ENCODE measurements at places on chromosomes 2 and 18.
A peak's percentile ranks its signal among the peaks of the same experiment; 100 is the strongest.

DNA sequence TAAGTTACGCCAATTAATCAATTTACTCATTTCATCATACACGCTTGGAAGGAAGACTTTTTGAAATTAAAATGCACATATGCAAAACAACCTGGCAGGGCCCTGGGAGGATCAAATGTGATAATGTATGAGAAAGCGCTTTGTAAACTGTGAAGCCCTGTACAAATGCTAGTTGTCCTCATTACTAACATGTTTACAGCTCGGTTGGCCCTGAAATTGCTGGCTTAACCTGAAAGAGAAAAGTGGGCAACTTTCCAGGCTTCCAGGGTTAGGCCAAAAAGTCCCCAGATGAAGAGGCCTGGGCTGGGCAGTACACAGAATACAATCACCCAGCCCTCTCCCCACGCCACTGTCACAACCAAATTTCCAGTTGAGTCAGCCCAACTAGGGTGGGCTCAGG, 60.2 kb downstream of the DNMT3A start:
- no peak for DNase-seq

- peak; percentile 50 for DNase-seq
Observed at GRCh38 chr2:65431421-65432226, 775 bp downstream of the SPRED2 start.

DNA sequence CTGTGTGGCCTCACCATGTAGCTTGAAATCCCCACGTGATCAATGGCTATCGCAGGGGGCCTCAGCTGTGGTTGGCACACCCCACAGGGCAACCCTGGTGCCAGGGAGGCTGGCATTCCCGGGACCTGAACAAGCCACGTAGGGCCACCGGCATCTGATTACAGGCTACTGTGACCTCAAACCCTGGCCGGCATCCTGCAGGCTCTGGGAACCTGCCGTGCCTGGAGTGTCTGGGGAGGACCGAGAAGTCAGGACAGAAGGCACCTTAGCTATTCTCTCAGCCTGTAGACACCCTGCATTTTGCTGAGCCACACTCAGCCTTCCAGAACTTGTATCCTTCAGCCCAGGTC, 213.0 kb downstream of the GLI2 start:
- no peak for DNase-seq

DNA sequence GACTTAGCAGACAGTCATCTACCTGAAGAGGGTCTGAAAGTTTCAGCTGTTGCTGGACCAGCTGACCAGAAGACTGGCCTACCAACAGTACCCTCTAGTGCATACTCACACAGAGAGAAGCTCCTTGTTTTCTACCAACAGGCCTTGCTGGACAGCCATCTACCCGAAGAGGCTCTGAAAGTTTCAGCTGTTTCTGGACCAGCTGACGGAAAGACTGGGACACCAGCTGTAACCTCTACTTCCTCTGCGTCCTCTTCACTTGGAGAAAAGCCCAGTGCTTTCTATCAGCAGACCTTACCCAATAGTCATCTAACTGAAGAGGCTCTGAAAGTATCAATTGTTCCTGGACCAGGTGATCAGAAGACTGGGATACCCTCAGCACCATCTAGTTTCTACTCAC, 63.2 kb downstream of the ALMS1 start:
- DNase-seq = no peak

- no peak for DNase-seq
Observed at GRCh38 chr2:11398750-11399437, 54.5 kb upstream of the ROCK2 start.

DNA sequence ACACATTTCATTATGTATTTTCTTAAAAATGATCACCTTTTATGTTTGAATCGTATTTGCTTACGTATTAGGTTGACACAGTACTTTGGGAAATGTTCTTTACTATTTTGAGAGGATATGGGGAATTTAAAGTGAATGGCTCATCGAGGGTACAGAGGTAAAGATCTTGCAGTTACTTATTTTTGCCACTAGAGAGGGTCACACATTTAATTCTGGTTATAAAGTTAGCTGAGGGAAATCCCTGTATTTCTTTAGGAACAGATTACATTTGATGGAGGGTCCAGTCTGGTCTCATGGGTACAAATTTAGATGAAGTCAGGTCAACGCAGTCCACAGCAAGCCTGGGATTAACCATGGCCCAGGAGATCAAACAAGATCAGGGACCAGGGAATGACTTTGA, 24.5 kb downstream of the DYNC2LI1 start:
- no peak for DNase-seq

- no peak for DNase-seq
Observed at GRCh38 chr2:241874277-241874925, 4.9 kb downstream of the RTP5 start.

DNA sequence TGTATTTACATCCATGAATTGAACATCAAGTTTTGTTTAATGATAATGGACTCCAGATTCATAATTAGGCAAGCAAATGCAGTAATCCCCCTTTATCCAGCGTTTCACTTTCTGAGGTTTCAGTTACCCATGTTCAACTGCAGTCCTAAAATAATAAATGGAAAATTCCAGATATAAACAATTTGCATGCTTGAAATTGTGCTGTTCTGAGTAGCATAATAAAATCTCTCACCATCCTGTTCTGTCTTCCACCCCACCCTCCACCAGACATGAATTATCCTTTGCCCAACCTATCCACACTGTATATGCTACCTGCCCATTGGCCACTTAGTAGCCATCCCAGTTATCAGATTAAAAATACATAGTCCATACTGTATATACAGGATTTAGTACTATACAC, 224.5 kb upstream of the CHAC2 start:
- no peak for DNase-seq

DNA sequence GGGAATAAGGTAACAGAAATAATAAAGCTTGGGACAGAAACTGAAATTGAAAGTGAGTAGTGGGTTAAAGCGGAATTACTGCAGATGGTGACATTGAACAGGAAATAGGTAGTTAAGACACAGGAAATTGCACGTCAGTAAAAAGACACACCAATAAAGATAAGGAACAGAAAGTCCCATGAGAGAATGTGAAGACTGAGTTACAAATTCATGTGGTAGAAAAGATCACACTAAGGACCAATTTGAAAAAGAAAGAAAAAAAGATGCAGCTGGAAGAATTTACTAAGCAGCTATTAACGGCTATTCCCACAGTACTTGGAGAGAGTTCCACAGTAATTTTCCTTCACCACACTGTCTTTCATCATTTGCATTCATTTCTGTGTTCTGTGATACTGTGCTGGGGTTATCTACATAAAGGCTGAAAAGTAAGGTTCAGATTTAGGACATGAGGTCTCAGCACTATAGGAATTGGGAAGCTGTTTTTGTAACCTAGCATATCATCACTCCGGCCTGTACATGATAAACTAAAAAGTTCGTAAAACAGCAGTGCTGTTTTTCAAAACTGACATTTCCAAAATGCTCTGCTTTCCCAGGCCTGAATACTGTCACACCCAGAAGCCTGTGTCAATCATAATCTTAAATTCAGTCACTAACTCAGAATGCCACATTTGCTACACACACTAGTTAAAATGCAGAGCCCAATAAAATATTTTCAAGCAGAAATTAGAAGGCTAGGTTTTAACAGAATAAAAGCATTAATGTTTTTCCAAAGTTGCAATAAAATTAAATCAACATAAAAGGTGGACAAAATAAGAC, 42.9 kb downstream of the SRBD1 start:
- no peak for DNase-seq

DNA sequence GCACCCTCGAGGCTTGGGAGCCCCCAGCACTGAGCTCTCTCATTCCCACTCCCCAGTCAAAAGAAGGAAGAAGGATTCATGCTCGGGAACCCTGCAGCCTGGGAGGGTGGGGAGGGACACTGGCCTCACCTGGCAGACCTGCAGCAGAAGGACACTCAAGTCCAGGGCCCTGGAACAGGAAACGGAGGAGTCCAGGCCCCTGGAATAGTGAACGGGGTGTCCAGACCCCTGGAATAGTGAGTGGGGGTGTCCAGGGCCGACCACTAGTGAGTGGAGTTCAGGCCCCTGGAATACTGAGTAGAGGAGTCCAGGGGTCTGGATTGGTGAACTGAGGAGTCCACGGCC, 292.5 kb downstream of the NDUFA10 start:
- DNase-seq = no peak

DNA sequence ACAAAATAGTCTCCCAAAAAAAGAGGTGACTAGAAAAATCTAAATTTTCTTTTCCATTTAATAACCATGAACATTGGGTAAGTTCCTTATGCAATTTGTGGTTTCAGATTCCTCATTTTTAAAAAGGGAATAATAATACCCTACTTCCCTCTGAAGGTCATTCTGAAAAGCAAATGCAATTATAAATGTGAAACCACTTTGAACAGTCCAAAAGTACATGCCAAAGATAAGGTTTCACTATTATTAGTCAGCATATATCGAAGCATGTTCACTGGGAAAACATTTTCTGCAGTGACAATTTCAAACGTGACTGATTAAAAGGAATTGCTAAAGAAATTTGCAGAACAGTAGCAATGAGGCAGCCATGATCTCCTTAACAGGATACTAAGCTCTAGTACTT, 100.1 kb upstream of the RNF152 start:
- no peak for DNase-seq

- no peak for DNase-seq
Observed at GRCh38 chr18:45059695-45060094, 379.0 kb downstream of the SETBP1 start.

DNA sequence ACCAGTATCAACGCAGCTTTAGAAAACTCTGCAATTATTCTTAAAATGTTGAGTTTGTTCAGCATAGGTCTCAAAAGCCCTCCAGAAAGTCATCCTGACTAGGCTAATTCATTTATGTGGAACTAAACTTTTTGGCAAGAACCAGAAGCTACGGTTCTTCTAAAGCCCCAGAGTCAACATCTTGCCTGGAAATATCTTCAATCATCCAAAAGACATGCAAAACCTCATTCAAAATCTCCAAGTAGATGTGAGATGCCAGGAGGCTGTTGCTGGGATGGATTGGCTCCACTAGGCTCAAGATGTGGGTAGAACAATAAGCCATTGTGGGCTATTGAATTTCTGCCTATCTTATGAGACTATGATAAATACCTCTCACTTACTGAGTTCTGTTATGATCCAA, 2.1 kb upstream of the SCG2 start:
- DNase-seq = no peak

- no peak for DNase-seq
Observed at GRCh38 chr2:74708296-74708695, 54.2 kb downstream of the SEMA4F start.

DNA sequence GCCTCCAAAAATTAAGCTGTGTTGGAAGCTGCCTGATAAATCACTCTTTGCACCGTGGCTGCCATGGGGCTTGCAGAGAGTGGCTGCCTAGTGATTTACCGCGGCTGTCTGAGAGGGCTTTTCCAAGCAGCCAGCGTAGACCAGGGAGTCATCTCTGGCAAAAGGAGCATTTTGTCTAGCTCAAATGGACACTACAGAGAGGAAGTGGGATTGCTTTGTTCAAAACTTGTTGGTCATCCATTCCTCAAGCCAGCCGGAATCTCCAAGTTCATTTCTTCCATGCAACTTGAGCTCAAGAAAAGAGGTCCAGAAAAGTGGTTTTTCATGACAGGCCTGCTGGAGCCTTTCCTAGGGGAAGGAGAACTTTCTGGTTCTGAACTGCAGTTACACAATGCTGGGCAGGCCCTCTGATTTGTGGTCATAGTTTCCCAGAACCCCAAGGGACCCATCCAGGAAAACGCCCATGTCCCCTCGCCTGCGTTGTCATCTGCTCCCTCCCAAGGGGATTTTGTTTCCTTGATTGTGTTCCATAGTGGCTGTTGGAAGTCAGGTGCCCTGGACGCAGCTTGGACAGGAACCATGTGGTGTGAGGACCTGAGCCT, 108.1 kb downstream of the TRIB2 start:
- DNase-seq = no peak

- no peak for DNase-seq
Observed at GRCh38 chr2:85541753-85542457, 2.9 kb downstream of the MAT2A start.

Measured in hippocampal formation (tissue), 2 donors.